Mucosa of gallbladder (tissue), 1 donor: ENCODE measurements at places on chromosomes 3 and 15. TPM values are rescaled to one million over a fixed set of nuclear protein-coding genes. Genes with fewer than 3 reads are reported as not detected.

DNA sequence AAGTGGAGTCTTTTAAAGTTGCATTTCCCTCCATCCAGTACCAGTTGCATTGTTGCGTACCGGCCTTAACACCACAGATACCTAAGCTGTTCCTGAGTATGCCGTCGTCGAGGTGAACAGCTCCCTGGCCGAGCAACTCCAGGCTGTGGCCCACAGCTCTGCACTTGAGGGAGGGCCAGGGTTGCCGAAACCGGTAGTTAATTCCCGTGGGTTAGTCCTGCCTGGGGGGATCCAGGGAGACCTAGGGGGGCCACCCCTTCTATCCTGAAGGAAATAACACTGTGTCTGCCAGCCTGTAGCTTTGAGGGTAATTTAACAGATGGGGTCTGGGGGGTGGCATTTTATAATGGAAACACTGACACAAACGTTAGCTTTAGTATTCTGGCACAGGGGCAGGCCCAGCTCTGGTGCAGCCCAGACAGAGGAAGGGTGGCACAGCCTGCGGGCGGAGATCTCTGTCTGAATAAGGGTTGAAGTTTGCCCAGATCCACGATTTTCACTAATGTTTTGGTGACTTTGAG is 60.8 kb downstream of the RGMA start:
- DNase-seq = no peak

DNA sequence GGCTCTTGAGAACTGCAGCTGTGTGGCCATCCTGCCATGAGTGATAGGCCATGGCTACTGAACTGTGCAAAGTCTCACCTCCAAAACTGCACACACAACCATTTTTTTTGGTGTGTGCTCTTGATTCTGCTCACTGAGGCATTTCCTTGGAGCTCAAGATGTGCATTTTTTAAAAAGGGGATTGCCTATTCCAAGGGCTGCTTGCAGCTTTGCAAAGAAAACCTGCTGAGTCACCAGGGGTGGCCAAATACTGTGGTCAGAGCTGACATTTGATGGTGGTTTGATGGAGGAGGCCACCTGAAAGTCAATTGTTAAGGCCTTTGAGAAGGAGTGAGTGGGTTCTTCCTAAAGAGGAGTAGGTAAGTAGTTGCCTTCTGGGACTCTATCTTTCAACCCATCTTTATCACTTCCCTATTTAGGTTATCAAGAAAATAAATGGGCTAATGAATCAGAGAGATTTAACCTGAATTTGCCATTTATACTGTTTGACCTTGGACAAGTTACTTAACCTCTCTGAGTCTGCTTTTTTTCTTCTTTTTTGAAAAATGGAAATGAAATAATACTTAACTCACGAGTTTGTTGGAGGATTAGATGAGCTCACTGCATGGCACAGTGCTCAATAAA is 87.9 kb downstream of the CHST2 start:
- no peak for DNase-seq

GRCh38 chr3:150376001-150376848 is 31.9 kb upstream of the TSC22D2 start:
- DNase-seq = no peak

DNA sequence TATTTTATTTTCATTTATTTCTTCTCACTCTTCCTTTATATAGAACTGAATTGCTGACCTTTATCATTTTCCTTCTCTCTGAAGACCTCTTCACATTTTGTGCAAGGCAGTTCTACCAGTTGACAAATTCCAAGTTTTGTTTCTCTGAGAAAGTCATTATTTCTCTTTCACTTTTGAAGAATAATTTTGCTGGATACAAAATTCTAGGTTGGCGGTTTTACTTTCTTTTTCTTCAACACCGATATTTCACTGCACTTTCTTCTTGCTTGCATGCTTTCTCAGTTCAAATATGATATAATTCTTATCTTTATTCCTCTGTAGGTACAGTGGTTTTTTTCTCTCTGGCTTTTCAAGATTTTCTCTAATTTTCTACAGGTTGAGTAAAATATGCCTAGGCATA is 15.9 kb downstream of the RFX7 start:
- DNase-seq = no peak

DNA sequence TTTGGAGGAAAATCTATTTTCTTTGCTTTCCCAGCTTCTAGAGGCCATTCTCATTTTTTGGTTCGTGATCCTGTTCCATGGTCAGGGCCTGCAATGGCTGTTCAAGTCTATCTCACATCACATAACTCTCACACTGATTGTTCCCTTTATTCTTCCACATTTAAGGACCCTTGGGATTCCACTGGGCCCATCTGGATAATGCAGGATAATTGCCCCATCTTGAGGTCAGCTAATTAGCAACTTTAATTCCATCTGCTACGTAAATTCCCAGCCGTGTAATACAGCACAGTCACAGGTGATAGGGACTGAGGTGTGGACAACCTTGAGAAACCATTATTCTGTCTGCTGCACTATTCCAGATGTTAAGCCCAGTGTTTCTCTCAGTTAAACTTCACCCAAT is 311.6 kb upstream of the CNTN4 start:
- no peak for DNase-seq

GRCh38 chr15:30927148-30927761 is 23.5 kb downstream of the FAN1 start:
- no peak for DNase-seq

GRCh38 chr3:102089904-102090720 is 240.8 kb downstream of the NFKBIZ start:
- no peak for DNase-seq

DNA sequence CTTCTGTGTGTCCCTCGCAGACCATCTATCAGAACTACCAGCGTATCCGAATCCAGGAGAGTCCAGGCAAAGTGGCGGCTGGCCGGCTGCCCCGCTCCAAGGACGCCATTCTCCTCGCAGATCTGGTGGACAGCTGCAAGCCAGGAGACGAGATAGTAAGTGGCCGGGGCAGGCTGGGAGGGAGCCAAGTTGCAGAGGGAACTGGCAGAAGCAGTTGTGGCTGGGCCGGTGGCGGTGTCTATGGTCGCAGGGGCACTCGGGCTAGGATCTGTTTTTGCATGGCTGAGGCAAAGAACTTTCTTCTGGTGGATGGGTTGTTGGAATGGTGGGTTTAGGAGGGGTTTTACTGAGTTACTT is 10.1 kb downstream of the MCM2 start:
- no peak for DNase-seq

Gene ACY1
- total RNA-seq = 47.6 TPM
